ENCODE measurements at places on chromosomes 1 and 21.

- peak; percentile 51 for DNase-seq
Observed at GRCh38 chr1:15197591-15198447, 44.3 kb downstream of the TMEM51 start.

- no peak for DNase-seq
Observed at GRCh38 chr1:15038232-15039016, 115.1 kb upstream of the TMEM51 start.

GRCh38 chr1:246552110-246552509 is 14.0 kb downstream of the TFB2M start:
- DNase-seq = no peak

DNA sequence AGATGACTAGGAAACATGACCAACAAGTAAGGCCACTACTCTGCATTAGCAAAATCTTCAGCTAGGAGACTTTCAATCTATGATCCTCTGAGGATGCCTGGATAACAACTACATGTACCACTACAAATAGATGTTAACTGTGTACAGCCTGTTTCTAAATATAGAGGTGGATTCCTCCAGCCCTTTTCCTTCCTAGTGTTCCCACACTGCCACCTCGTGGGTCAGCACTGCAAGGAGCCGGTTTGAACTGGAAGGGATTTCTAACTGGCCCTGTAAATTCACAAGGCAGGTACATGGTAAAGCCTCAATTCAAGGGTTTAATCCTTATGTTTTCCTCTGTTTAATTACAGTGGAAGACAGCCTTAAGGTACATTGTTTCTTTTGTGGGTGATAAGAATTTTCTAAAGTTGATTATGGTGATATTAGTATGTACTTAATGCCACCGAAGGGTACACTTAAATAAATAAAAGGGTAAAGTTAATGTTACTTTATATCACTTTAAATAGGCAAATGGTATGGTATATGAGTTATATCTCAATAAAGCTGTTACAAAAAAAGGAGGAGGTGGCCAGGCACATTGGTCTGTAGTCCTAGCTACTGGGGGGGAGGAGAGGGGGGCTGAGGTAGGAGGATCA is 14.4 kb downstream of the SMYD3 start:
- peak; percentile 85 for DNase-seq

DNA sequence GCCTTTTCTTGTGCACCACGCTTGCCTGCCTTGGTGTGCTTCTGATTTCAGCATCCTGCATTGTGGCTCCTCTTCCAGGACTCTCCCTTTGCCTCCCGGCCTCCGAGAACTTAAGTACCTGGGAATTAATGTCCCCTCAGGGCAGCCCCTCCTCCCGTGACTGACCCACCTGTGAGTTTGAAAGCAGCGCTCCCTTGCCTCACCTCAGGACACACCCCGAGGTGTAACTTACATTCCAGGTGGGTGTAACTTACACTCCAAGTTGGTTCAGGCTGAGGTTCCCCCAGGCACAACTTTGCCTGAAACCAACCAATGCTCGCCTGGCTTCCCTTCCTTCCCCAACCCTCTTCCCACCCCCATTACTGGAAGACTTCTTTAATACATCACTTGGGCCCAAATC is 161.4 kb downstream of the KAZN start:
- DNase-seq = no peak

DNA sequence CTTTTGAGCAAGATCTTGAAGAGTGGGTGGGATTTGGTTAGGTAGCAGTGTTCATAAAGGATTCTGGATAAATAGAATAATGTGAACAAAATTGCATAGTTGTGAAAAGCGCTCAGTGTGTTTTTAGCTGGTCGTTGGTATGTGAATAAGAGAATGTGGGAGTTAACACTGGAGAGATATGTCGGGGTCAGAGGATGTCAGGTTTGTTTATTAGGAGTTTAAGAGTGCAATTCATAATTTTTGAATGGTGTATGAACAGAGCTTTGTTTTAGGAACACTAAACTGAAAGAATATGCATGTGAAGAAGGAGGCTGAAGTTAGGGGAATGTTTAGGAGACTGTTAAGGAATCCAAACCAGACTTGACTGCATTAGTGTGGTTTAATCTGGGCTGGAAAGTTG is 9.4 kb downstream of the USP16 start:
- no peak for DNase-seq

DNA sequence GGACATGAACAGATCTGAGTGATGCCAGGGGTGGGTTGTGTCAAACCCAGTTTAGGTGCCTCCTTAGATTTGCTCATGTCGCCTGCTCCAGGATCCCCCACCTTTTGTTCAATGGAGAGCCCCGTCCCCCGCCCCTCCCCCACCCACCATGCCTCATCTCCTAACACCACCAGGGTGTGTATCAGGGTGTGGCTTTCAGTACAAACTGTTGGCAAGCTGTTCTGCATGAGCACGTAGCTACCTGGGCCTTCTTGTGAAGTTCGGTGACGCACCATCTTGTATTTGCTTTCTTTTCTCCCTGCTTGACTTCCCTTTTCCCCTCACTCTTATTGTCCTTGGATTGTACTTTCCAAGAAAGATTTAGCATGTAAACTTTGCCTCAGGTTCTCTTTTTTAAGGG is 94.8 kb downstream of the EBNA1BP2 start:
- DNase-seq = no peak

GRCh38 chr1:15410223-15410883 is 665 bp downstream of the EFHD2 start:
- DNase-seq = no peak
